ENCODE measurements at places on chromosomes 13 and 19.
A peak's percentile ranks its signal among the peaks of the same experiment; 100 is the strongest.

DNA sequence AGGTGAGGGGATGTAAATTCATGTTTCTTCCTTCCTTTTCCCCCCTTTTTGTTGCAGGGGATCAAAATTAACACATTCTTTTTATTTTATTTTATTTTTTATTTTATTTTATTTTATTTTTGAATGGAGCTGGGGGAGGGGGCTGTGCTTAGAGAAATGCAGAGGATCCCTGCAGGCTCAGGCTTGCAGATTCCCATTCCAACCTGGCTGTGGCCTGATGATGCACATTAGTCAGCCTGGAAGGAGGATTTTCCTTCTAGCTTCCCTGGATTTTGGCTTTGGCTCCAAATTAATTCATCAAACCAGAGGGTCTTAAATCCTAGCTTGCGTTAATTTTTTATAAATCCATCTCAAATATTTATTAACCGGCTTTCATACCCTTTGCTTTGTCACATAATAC lies 67.0 kb downstream of the FREM2 start:
- H3K27ac ChIP-seq, result peak overlapping the region; percentile 13
- peak overlapping the region; percentile 3 for H3K4me3 ChIP-seq
- H3K27me3 ChIP-seq, result peaks cover 7% of the 10 kb centered on the region
- H3K36me3 ChIP-seq, result no peaks in the 10 kb centered on the region

DNA sequence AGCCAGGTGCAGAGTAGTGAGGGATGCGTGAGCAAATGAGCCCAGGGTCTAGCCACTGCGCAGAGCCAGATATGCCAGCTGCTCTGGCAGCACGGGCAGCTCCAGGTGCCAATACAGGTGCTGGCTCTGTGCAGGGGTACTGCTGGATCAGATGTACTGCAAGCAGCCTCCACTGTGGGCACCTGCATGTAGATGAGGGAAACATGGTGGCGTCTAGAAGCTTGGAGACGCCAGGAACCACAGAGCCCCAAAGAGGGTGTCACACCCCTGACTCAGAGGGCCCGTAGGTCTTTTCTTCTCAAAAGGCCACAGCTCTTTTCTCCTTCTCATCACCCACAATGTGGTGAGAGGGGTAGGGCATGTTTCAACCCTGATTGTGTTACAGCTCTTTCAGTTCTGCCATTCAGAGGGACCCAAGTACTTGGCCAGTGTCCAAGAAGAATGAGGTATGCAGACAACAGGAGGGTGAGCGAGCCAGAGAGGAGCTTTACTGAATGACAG lies 244.4 kb upstream of the SLITRK1 start:
- no peak overlapping the region for H3K27ac ChIP-seq
- no peaks in the 10 kb centered on the region for H3K27me3 ChIP-seq
- H3K4me1 ChIP-seq, result peaks cover 7% of the 10 kb centered on the region
- no peak overlapping the region for H3K4me3 ChIP-seq
- no peak for DNase-seq

DNA sequence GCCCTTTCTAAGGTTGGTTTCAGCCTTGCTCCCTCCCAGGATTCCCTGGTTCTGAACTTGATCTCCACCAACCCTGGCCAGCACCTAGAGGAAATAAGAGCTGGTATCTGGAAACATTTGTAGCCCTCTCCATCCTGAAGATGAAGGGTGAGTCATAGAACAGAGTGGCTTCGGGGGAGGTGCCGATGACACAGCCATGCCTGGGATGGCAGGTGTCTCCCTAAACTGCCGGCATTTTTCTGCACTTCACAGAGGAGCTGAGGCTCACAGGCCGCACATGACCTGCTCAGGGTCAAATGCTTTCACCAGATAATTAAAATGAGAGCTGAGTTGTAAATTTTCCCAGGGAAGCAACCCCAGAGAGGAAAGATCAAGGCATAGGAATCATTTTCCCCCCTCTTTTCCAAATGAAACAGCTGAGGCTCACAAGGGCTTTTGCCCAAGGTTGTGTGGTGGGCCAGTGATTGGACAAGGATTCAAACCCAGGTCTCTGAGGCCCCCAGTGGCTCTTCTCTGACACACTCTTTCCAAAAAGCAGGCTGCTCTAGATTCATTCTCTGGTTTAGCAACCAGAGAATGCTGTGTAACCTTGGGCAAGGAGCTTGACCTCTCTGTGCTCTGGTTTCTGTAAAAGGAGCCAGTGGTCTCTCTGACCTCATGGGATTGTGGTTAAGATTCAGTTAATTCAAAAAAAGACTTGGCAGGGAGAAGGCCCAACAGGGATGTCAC lies 1.2 kb upstream of the SLC25A42 start:
- H3K27ac ChIP-seq, result no peak overlapping the region
- peak overlapping the region; percentile 55 for H3K4me3 ChIP-seq
- peaks cover 6% of the 10 kb centered on the region for H3K36me3 ChIP-seq
- peaks cover 6% of the 10 kb centered on the region for H3K4me1 ChIP-seq

DNA sequence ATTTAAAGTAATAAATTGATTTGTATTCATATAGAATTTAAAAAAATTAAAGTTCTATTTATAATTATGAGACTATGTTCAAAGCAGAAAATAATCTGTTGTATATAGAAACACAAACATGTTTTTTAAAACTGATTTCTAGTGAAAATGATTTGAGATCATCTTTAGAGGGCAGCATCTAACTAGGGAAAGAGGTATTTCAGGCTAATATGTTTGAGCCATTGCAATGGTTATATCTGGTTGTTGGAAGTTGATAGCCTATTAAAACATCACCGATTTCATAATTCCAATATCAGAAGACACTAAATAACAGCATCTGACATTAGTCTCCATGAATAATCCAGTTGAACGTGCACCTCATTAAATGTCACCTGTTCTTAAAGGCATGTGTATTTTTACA lies 79.8 kb upstream of the SLITRK6 start:
- no peaks in the 10 kb centered on the region for H3K36me3 ChIP-seq
- DNase-seq, result no peak

DNA sequence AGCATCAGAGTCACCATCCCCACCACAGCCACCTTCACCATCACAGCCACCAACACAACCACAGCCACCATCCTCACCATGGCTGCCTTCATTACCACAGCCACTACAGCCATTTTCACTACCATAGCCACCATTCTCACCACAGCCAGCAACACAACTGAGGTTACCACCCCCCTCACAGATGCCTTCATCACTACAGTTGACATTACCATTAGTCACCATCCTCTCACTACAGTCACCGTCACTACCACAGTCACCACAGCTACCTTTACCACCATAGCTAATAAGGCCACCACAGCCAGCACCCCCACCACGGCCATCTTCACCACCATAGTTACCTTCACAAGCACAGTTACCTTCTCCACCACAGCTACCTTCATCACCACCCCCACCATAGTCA lies 269.6 kb downstream of the DNAJC15 start:
- no peak overlapping the region for H3K27ac ChIP-seq
- peaks cover 4% of the 10 kb centered on the region for H3K4me1 ChIP-seq
- no peak for DNase-seq
- H3K36me3 ChIP-seq, result no peaks in the 10 kb centered on the region

GRCh38 chr19:3029065-3029923 lies at the start of gene TLE2:
Gene TLE2, minus strand, starts transcription at chr19:3029280. Its CDS starts 376 bp downstream, at chr19:3028904.
- H3K4me1 ChIP-seq, result no peaks in the 10 kb centered on the region
- no peak for DNase-seq
- H3K4me3 ChIP-seq, result peak within 1 kb of the TSS; percentile 40
- no peak within 1 kb of the TSS for H3K27ac ChIP-seq
- no peaks in the 10 kb centered on the region for H3K36me3 ChIP-seq

Measured in keratinocyte (primary cell).